ENCODE measurements at places on chromosomes 2 and 18.

DNA sequence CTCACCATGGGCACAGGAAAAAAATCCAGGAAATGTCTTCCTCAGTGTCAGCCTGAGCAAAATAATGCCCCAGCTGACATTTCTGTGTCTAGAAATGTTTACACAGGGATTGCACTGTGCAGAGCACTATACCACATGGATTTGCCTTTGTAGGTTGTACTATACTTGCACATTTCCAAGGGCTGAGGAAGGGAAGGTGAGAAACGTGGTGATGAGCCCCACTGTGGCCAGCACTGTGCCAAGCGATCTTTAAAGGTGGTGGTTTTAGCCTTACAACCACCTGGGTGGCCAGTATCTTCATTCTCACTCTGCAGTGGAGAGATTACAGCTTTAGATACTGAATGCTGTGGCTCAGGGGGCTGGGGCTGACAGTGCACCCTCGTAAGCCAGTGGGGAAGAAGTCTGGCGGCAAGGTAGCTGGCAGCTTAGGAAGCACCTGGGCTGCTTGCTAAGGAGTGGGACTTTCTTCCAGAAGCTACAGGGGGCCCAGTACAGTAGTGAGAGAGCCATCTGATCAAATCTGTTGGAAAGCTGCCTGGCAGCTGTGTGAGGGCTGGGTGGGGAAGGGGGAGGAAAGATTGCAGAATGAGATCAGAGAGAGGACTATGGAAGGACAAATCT lies 81.4 kb upstream of the MSH2 start:
- DNase-seq, result peak; percentile 7

- DNase-seq, result no peak
Measured at GRCh38 chr2:177328056-177328455, 63.5 kb upstream of the NFE2L2 start.

GRCh38 chr18:6589923-6590322 lies 139.6 kb upstream of the ARHGAP28 start:
- DNase-seq, result no peak

DNA sequence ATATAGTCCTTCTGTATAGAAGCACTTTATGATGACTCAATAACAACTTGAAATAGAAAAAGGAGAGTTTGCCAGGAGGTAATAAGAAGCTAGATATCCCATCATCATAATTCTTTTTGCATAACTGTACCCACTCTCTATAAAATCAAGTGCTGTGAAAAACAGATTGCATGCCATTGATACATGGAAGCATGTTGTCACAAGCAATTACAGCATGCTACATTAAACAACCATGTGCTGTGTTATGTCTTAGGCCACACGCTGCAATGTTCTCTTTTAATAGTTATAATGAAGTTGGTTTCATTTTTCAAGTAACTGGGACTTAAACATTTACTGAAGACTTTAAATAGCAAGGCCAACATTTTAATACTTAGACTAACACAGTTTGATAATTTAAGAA lies 264.2 kb downstream of the RPRM start:
- DNase-seq, result no peak

DNA sequence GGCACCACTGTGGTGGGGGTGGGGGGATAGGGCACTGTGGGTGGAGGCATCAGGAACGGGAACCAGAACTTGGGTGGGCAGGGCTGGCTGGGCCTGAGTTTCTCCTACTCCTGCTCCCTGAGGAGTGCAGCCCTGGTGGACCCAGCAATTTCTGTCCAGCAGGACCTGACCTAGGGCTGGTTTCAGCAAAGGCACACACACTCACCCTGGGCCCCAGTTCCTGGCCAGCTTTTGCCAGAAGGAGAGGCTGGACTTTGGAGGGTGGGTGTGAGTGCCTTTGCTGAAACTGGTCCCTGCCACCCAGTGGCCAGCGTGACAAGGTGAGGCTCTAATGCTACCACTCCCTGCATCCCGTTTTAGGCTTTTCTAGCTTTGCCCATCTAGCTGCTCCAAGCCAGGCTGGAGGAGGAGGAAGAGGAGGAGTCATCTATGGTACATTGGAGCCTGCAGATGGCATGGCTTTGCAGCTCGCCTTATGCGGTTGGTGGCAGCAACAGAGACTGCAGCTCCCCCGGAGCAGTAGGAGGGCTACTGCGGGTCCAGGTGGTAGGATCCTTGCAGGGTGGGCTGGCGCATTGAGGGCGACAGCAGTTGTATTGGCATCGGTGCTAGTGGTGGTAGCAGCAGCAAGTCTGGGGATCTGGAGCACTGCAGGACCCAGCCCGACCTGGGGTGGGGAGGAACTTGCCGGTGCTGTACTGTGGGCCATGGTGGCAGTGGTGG lies 40.4 kb upstream of the IMP4 start:
- DNase-seq, result no peak

DNA sequence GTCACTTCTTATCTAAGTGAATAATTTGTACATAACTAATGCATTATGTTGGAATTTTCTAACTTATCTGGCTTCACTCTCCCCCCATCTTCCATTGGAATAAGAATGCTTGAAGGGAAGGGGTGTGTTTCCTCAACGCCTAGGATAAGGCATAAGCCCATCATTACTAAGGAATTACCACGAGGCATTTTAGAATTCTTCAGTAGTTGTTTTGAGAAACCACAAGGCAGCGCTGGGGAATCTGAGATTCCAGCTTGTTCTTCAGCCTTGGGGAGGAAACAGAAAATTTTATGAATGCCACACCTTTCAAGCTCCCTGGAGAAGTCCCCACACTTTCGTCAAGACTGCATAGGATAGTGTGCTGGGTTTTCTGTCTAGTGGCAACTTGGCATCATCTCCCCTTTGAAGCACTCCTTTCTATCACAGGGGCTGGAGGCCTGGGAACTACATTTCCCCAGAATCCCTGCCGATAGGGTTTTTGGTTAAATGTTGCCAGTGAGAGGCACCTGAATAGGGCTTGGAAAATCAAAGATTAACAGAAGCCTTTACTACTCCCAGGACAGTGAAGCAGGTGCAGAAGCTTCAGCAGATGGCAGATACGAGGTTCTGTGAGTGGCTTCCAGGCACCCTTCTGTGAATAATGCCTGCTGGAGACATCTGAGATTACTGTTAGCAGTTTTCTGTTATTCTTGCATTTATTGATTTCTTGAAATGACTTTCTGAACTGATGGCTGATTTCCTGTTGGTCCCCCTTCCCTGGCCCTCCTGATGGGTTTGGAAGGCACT lies 192.7 kb upstream of the REV1 start:
- DNase-seq, result no peak

DNA sequence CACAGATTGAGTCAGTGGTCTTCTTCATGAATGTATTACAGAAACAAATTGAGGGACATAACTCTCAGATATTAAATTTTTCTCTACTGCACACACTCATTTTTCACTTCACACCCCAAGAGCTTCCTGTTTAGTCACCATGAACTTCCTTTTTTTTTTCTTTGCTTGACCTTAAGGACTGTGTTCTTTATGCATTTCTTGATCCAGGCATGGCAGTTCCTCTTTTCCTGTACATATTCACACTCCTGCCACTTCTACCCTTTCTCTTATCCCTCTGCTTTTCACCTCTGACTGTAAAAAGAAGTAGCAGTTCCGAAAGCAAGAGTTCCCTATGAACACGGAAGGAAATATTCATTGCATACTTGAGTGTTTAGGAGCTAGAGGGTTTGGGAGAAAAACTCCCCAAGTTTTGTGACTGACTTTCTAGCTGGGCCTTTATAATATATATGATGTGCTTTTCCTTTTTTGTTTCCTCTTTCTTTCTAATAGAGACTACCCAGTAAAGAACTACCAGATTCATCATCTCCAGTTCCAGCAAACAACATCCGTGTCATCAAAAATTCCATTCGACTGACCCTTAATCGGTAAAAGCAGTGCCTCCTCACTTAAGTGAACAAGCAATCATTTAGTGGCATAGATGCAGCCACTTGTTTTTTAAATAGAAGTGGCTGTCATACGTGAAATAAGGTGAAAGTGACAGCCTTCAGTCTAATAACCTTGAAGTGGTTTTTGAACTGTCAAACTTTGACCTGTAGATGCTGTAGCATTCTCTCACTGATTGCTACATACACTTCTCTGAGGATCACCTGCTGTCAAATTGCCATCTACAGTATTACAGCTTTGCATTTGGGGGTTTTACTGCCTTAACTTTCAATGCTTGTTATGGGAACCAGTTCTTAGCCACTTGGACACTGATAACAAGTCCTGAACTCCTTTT lies 40.8 kb downstream of the PAPOLG start:
- no peak for DNase-seq

- no peak for DNase-seq
Measured at GRCh38 chr2:128456281-128456680, 137.6 kb upstream of the HS6ST1 start.

Data from caudate nucleus (tissue), 63 donors.